ENCODE measurements at places on chromosomes 4 and X.

DNA sequence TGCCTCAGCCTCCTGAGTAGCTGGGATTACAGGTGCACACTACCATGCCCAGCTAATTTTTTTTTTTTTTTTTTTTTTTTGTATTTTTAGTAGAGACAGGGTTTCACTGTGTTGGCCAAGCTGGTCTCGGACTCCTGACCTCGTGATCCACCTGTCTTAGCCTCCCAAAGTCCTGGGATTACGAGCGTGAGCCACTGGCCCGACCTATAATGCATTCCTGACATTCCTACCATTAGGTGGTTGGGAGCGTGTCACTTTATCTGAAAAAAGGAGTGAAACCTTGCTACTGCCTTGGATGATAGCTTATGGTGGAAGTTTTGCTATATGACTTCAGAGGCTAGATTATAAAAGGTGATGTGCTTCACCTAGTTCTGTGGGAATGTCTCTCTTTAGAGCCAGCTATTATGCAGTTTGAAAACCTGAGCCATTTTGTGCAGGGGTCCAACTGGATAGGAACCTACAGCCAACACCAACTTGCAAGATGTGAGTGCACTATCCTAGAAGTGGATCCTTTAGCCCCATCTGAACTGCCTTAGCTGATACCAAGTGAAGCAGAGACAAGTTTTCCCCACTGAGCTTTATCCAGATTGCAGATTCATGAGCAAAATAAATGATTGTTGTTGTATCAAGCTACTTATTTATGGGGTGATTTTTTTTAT is 29.8 kb upstream of the EMCN start:
- no peak for DNase-seq

DNA sequence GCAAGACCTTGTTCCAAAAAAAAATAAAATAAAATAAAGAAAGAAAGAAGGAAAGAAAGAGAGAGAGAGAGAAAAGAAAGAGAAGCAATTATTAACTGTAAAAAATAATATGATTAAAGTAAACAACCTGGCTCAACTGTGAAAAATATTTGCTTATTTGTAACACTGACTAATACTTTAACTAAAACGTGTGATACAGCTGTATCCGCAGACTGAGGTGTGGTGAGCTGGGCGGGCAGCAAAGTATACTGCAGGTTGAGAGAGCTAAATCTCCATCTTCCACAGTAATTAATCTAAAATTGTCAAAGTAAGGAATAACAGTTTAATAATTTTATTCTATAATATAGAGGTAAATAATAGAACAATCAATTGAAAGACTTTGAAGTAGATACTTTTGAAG is 145.5 kb upstream of the FAM241A start:
- DNase-seq = no peak

DNA sequence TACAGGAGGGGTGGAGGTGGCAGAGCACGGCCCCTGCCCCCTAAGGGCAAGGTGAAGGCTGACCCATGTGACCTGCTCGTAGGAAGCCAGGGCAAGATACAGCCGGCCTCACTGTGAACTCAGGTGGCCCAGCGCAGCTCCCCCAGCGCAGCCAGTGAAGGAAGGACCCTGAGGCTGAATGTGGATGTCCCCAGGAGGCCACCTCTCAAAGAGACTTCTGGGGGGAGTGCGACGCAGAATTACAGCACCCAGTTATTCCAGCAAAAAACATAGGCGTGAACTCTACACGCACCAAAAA is 52.6 kb downstream of the ZFYVE28 start:
- DNase-seq = no peak

- no peak for DNase-seq
These were observed 78.7 kb downstream of the SUPT20HL2 start for GRCh38 chrX:24235084-24235710.

DNA sequence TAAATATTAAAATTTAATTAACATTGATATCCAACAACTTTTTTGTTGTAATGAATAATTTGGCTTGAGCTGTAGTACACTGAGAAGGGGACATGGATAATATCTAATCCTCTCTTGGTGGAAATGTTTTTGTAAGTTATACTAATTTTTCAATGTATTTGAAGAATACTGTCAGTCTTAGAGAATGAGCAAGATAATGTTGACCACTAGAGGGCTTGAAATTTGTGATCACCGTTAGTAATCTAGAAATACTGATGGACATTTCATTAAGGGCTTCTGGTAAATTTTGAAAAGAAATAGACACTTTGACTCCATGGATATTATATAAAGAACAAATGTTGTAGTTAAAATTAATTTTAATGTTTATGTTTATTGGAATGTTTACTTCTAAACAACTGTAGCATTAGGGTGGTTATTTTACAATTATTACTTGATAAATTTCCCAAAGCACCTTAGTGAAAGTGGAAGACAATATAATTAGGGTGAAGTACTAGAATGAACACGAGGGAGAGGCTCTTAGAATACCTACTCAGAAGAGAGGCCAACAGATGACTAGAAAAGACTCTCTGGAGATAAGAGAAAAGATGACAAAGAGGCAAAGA is 20.0 kb upstream of the CAMK2D start:
- no peak for DNase-seq

DNA sequence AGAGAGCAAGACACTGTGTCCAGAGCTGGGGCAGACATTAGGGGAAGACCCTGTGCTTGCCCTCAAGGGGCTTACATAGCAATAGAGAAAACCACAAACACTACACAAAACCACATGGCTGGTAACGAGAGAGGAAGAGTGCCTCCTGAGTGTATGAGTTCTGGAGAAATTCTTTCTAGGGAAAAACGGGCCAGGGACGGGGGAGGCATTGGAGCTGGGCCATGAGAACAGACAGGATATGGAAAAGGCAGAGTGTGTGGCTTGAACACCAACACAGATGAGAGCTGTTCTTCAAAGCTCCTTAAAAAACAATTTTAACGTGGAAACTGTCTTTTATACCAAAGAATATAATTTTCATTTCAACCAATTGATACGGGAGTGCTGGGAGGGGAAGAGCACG is 42.7 kb downstream of the RASGEF1B start:
- no peak for DNase-seq

DNA sequence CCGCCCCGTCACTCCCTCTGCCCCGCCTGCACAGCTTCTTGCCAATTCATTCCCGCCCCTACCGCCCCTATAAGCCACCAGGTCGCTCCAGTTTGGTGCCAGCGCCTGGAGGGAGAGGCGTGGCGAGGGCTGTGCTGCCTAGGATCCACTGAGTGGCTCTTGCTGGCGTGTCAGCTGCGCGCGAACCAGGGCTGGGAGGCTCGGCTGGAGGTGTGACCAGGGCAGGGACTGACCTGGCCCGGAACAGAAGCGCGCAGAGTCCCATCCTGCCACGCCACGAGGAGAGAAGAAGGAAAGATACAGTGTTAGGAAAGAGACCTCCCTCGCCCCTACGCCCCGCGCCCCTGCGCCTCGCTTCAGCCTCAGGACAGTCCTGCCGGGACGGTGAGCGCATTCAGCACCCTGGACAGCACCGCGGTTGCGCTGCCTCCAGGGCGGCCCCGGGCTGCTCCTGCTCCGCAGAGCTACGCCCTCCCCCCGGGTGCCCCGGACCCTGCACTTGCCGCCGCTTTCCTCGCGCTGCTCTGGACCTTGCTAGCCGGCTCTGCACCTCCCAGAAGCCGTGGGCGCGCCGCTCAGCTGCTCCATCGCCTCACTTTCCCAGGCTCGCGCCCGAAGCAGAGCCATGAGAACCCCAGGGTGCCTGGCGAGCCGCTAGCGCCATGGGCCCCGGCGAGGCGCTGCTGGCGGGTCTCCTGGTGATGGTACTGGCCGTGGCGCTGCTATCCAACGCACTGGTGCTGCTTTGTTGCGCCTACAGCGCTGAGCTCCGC is at the start of gene GPR78:
TSS of gene GPR78 (plus strand) at position 72 of the 773 bp plus-strand sequence. CDS start at position 663, 591 bp downstream.
- DNase-seq = no peak

DNA sequence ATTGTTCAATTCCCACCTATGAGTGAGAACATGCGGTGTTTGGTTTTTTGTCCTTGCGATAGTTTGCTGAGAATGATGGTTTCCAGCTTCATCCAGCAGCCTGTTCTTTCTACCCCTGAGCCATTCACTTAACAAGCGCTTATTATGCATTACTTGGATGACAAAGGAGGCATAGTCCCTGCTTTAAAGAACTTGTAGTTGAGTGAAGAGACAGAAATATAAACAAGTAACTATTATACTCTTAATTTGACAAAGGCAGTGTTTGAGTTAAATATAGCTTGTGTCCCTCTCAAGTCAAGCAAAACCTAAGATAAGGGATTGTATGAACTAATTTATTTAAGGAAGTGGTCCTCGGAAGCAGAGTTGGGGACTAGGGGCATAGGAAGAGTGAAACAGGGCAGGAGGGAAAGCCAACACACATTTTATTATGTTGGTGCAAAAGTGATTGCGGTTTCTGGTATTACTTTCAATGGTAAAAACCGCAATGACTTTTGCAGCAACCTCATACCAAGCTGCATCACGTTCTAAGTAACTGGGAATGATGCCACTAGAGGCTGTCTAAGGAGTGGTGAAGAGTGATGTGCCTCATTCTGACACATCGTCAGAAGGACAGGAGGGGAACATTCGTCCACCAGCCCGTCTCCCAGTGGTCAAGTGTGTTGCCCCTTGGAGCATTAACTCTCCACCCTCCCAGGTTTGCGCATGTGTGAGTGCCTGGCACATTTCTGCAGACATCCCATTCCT is 41.8 kb downstream of the QDPR start:
- DNase-seq = no peak

DNA sequence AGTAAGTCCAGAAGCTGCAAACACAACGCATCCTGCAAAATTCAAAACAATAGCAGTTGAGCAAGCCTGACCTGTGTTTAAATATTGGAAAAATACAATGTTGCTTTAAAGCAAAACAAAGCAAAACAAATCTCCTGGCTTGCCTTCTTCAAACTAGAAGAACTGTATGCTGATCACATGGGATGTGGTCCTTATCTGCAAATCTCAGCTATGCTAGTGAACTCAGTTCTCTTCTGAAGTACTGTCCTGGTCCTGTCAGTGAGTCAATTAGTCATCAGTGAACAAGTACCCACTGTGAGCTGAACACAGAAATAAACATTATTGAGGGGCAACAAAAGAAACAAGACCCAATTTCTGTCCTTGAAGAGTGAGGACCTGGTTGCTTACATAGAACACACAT is 522.5 kb downstream of the SMARCA1 start:
- no peak for DNase-seq
